Activated T-cell treated with anti-CD3 and anti-CD28 coated beads, Interleukin-2, amount 50 U/mL, for 72 hours (primary cell): ENCODE measurements at places on chromosomes 1 and 21. TPM values are rescaled to one million over a fixed set of nuclear protein-coding genes. Genes with fewer than 3 reads are reported as not detected.

Gene HSD11B1
- 3.1 TPM for total RNA-seq

Gene CLCNKB
- total RNA-seq, result not detected

- no peak for DNase-seq
- peaks cover 15% of the 10 kb centered on the region for H3K27me3 ChIP-seq
- H3K27ac ChIP-seq, result no peak overlapping the region
- H3K4me3 ChIP-seq, result no peak overlapping the region
Observed at GRCh38 chr1:206969090-206969489, 1.2 kb downstream of the FCAMR start.

- peaks cover 36% of the 10 kb centered on the region for H3K27me3 ChIP-seq
- no peak overlapping the region for H3K27ac ChIP-seq
- DNase-seq, result no peak
- H3K36me3 ChIP-seq, result no peaks in the 10 kb centered on the region
- H3K4me1 ChIP-seq, result no peaks in the 10 kb centered on the region
Observed at GRCh38 chr1:192783791-192784190, 25.0 kb upstream of the RGS2 start.

Gene RNF19B
- total RNA-seq, result 99.9 TPM

GRCh38 chr1:1069711-1070676, 4.1 kb downstream of the RNF223 start:
- H3K4me1 ChIP-seq, result peaks cover 27% of the 10 kb centered on the region
- DNase-seq, result no peak
- H3K27me3 ChIP-seq, result peaks cover 6% of the 10 kb centered on the region
- H3K36me3 ChIP-seq, result peaks cover 5% of the 10 kb centered on the region
- H3K27ac ChIP-seq, result no peak overlapping the region
- H3K4me3 ChIP-seq, result no peak overlapping the region

- no peaks in the 10 kb centered on the region for H3K27me3 ChIP-seq
- H3K36me3 ChIP-seq, result no peaks in the 10 kb centered on the region
- no peak overlapping the region for H3K4me3 ChIP-seq
- no peak overlapping the region for H3K27ac ChIP-seq
- H3K4me1 ChIP-seq, result no peaks in the 10 kb centered on the region
Observed at GRCh38 chr1:163720294-163720693, 398.5 kb downstream of the NUF2 start.

GRCh38 chr1:111963985-111964738, 25.3 kb downstream of the KCND3 start:
- no peaks in the 10 kb centered on the region for H3K36me3 ChIP-seq
- H3K4me3 ChIP-seq, result no peak overlapping the region
- DNase-seq, result no peak

- H3K27ac ChIP-seq, result no peak overlapping the region
- H3K27me3 ChIP-seq, result no peaks in the 10 kb centered on the region
- peaks cover 2% of the 10 kb centered on the region for H3K36me3 ChIP-seq
- no peaks in the 10 kb centered on the region for H3K4me1 ChIP-seq
Observed at GRCh38 chr1:94949681-94950661, 23.1 kb upstream of the CNN3 start.

GRCh38 chr1:174812016-174812415, 187.7 kb upstream of the CACYBP start:
- no peak overlapping the region for H3K27ac ChIP-seq
- peaks cover 20% of the 10 kb centered on the region for H3K4me1 ChIP-seq
- no peak overlapping the region for H3K4me3 ChIP-seq
- H3K27me3 ChIP-seq, result no peaks in the 10 kb centered on the region
- H3K36me3 ChIP-seq, result peaks cover 2% of the 10 kb centered on the region

GRCh38 chr1:205456868-205457745, 1.3 kb upstream of the BLACAT1 start:
- H3K27me3 ChIP-seq, result peaks cover 73% of the 10 kb centered on the region
- H3K27ac ChIP-seq, result no peak overlapping the region
- DNase-seq, result no peak
- peaks cover 10% of the 10 kb centered on the region for H3K4me1 ChIP-seq

Gene SHE
- total RNA-seq, result 0.19 TPM
